Hematopoietic multipotent progenitor cell treated with erythropoietin and hydrocortisone succinate and interleukin-3 and kit ligand, for 17 days (in vitro differentiated cells): ENCODE measurements at places on chromosomes 6 and 20.

GRCh38 chr20:4226330-4227084 is 211.1 kb upstream of the RNF24 start:
- DNase-seq = no peak

- no peak for DNase-seq
Measured at GRCh38 chr6:4870821-4871494, 94.8 kb downstream of the CDYL start.

DNA sequence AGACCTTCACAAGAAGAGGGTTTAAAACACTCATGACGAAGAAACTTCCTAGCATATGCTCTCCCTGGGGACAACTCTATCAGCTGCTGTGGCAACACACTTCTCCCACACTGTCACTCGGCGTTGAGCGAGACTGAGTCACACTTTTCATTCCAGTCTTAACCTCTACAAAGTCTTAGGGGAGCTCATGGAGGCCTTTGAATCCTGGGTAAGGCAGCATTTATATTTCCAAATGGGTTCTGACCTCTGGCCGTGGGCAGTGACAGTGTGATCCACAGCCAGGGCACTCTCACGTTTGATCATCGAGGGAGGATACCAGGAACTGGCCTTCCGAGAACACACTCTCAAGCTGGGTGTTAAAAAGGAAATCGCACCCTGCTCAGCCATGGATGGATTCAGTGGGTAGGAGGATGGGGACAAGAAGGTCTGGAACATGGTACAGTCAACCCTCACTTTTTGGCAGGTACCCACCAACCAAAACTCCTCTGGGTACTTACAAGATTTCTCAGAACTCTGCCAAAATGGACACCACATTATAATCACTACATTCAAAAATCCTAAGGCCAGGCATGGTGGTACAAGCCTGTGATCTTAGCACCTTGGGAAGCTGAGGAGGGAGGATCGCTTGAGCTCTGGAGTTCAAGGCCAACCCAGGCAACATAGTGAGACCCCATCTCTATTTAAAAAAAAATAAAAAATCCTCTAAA is 19.6 kb downstream of the RRBP1 start:
- no peak for DNase-seq

GRCh38 chr20:24634855-24635254 is 165.4 kb downstream of the SYNDIG1 start:
- DNase-seq = no peak

DNA sequence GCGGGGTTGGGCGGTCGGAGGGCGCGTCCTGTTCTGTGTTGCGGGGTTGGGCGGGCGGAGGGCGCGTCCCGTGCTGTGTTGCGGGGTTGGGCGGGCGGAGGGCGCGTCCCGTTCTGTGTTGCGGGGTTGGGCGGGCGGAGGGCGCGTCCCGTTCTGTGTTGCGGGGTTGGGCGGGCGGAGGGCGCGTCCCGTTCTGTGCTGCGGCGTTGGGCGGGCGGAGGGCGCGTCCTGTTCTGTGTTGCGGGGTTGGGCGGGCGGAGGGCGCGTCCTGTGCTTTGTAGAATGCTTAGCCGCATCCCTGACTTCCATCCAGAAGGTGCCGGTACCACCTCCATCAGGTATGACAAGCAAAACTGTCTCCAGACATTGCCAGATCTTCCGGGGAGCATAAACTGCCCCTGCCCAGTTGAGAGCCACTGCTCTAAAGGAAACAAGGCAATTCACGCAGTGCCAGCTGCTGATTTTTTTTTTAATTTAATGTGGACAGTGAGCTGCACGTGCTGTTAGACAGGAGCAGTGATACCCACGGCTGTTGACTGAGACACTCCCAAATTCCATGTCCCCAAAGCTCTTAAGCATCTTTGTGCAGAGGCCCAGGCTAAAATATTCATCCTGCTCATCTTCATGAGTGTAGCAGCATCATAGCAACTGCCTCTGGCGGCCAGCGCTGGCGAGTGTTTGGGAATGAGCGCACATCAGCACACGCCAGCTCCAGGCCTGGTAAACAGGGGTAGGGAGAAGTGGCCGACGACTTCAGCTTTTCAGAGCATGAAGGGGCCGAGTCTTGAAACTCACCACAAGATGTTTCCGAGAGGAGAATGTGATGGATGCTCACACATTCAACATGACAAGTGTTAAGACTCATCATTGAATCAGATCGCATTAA is 284.4 kb upstream of the CDH4 start:
- no peak for DNase-seq

DNA sequence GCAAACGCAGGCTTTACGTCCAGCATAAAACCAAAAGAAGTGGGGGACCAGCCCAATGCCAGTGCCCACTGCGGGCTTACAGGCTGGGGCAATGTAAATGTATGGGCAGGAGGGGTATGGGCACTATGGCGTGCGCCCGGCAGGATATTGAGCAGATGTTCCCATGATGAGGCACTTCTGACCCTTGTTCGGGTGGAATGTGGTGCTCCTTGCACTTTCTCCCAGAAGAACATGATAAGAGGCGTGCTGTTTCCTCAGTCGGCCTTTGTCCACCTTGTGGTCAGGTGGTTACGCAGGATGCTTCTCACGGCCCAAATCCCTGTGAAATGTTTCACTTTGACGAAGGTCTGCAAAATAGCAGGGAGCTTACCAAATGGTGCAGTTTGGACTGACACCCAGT is 4.8 kb upstream of the GPR31 start:
- no peak for DNase-seq

GRCh38 chr20:62305149-62305764 is 2.5 kb downstream of the ADRM1 start:
- DNase-seq = no peak

- DNase-seq = peak; percentile 61
Measured at GRCh38 chr20:46406986-46407670, 713 bp upstream of the ELMO2 start.

- no peak for DNase-seq
Measured at GRCh38 chr6:32764048-32764447, 716 bp upstream of the HLA-DQB2 start.

GRCh38 chr20:24950836-24951525 is 1.9 kb downstream of the CST7 start:
- no peak for DNase-seq

GRCh38 chr6:134238960-134239795 is 78.7 kb downstream of the SGK1 start:
- no peak for DNase-seq

- DNase-seq = no peak
Measured at GRCh38 chr20:3894796-3895195, 5.6 kb downstream of the PANK2 start.

DNA sequence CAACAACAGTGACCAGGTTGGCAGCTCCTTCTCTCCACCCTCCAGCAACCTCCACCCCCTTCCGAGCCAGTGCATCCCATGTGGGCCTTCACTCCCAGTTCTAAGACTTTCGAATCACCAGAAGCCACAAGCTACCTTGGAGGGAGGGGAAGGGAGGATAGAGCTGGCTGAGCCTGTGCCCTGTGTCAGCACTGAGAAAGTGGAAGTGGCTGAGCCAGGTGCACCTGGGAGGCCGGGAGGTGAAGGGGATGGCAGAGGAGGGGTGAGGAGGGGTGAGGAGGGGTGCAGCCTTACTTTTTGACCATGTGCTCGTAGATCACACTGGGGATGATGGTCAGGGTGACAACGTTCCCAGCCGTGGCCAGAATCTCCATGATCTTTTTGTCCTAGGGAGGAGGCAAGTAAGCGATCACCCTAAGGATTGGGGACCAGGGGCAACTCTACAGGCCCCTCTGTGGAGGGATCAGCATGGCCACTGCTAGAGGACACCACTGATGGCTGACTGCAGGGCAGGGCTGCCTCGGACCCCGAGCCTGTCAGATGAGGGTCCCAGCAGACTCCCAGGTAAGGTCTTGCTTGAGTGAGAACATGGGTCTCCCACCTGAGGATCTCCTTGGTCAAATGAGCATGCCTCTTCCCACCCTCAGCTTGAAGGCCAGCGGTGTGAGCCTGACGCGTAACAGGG is 18.3 kb downstream of the SDCBP2 start:
- DNase-seq = no peak

GRCh38 chr20:1332749-1333300 is 3.9 kb upstream of the SDCBP2 start:
- DNase-seq = no peak

DNA sequence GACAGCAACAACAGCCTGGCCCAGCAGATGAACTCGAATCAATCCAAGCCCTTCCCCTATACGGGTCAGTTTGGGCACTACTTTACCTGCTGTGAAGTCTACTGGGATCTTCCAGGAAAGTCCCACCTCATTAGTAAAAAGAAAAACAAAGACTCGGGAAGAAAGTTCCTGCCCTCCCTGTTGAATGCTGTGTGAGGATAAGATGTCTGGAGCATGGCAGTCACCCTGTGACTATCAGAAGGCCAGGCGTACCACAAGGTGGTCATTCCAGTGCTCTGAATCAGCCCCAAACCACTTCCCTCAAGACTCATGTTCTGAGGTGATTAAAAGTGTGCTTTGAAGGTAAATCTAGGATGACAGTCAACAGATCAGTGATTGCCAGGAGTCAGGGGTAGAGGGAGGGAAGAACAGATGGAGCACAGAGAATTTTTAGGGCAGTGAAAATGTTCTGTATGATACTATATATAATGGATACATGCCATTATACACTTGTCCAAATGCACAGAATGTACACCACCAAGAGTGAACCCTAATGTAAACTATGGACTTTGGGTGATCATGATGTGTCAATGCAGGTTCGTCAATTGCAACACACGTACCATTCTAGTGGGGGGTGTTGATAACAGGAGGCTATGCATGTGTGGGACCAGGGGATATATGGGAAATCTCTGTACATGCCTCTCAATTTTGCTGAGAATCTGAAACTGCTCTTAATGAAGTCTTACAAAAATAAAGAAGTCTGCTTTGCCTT is 14.7 kb downstream of the FKBP1A start:
- DNase-seq = no peak

DNA sequence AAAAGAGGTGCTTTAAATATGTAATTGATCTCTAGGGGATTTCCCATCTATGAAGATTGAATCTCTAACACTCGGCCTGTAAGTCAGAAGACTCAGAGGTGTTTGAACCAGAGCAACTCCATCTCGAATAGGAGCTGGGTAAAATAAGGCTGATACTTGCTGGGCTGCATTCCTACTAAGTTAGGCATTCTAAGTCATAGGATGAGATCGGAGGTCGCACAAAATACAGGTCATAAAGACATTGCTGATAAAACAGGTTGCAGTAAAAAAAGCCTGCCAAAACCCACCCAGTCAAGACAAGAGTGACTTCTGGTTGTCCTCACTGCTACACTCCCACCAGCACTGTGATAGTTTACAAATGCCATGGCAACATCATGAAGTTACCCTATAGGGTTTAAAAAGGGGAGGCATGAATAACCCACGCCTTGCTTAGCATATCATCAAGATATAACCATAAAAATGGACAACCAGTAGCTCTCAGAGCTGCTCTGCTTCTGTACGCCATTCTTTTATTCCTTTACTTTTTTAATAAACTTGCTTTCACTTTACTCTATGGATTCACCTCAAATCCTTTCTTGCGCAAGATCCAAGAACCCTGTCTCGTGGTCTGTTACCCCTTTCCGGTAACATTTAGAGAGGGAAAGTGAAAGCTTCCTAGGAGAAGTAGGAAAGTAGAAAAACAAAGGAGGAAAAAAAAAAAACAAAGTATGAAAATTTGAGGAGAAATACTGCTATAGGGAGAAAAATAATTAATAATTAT is 129.7 kb upstream of the PHACTR1 start:
- no peak for DNase-seq

DNA sequence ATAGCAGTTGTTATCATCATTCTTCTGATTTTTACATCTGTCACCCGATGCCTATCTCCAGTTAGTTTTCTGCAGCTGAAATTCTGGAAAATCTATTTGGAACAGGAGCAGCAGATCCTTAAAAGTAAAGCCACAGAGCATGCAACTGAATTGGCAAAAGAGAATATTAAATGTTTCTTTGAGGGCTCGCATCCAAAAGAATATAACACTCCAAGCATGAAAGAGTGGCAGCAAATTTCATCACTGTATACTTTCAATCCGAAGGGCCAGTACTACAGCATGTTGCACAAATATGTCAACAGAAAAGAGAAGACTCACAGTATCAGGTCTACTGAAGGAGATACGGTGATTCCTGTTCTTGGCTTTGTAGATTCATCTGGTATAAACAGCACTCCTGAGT is 2.1 kb downstream of the CALHM6 start:
- DNase-seq = no peak

- DNase-seq = no peak
Measured at GRCh38 chr6:31819871-31820299, 4.5 kb downstream of the HSPA1A start.

DNA sequence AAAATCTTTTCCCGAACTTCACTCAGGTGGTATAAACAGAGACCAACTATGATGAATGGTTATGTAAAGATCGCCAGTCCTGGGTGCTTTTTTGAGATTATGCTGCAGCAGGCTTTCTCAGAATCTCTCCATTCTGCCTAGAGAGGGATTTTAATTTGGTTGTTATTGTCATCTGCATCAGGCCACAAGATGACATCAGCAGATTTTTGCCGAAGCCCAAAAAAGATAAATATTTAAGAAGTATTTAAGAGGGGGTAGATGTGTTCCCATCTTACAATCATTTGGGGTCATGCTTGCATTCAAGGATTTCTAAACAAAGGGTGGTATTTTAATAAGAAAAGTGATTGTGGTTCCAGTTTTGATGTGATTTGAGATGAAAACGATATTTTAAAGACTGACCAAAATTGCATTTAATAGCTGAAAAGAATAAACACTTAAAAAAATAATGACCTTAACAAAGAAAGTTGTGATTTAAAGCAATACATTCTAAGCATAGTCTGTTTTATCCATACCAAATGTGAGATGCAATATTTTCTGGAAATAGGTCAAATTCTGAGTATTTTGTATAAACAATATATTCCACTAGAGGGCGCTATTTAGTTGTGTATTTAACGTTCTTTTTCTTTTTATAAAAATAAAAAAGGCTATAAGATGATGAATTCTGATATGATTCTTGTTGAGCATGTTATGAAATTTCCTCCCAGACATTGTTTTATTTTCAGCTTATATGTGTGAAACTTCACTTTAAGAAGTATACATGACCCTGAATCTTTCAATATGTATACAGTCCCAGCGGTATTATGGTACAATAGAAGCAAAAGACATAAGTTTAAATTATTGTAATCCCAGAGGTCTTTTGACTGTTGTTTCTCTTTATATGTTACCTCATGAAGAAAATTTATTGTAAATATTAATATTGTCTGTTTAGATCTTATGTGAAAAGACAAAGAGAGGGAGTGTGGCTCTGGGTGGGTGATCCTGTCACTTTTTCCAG is 51.0 kb upstream of the ZFP64 start:
- DNase-seq = peak; percentile 24

GRCh38 chr6:119327810-119328209 is 21.8 kb downstream of the MAN1A1 start:
- DNase-seq = peak; percentile 40
